Stimulated activated CD8-positive, alpha-beta memory T cell treated with anti-CD3 and anti-CD28 coated beads, Interleukin-4, amount 100 ng/mL, for 4 hours (primary cell): ENCODE measurements at places on chromosomes 6 and 20.

- no peak for DNase-seq
Observed at GRCh38 chr6:5726976-5727718, 279.6 kb downstream of the NRN1 start.

- no peak for DNase-seq
Observed at GRCh38 chr6:1580109-1580508, 29.6 kb upstream of the FOXC1 start.

GRCh38 chr6:25035512-25036435 is 100.0 kb upstream of the RIPOR2 start:
- no peak for DNase-seq

- no peak for DNase-seq
Observed at GRCh38 chr20:19658137-19658536, 99.9 kb upstream of the RIN2 start.

DNA sequence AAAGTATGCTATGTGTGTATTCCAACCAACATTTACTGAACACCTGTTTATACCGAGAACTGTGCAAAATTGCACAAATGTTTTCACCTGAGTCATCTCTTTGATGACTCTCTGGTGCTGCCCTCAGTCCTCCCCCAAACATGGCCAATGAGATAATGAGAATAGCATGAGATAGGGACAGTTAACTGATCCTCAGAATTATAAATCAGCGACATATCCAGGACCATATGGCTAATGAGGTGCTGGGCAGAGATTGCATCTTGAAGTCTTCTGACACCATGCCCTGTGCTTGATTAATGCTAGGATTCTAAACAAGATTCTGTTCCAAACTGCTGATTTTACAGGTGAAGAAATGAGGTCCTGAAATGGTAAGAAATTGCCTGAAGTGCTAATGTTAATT is 13.0 kb downstream of the CLVS2 start:
- DNase-seq, result no peak

DNA sequence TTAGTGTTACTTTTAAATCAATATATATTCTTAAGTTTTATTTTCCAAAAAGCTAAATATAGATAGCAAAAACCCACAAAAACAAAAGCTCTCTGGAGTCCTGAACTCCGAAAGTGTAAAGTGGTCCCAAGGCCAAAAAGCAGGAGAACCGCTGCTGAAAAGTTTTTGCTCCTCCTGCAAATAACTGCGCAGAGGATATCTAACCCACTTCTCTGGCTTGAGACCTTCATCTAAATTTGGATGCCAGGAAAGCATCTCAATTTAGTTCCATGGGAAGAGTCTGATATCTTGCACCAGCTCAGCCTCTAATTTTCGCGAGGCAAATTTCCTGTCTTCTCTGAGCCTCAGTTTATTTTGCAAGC is 523 bp downstream of the MRPS10 start:
- DNase-seq, result no peak

DNA sequence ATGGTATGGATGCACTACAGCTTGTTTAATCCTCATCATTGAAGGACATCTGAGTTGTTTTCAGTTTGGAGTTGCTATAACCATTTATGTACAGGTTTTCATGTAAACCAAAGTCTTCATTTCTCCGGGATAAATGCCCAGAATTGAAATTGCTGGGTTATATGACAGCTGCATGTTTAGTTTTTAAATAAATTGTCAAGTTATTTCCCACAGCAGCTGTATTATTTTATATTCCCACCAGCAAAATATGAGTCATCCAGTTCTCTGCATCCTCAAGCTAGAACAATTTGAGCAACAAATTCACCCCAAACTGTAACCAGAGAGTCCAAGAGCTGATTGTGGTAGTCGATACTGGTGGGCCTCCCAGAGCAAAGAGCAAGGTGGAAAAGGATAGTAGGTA is 161.0 kb upstream of the PRND start:
- no peak for DNase-seq

DNA sequence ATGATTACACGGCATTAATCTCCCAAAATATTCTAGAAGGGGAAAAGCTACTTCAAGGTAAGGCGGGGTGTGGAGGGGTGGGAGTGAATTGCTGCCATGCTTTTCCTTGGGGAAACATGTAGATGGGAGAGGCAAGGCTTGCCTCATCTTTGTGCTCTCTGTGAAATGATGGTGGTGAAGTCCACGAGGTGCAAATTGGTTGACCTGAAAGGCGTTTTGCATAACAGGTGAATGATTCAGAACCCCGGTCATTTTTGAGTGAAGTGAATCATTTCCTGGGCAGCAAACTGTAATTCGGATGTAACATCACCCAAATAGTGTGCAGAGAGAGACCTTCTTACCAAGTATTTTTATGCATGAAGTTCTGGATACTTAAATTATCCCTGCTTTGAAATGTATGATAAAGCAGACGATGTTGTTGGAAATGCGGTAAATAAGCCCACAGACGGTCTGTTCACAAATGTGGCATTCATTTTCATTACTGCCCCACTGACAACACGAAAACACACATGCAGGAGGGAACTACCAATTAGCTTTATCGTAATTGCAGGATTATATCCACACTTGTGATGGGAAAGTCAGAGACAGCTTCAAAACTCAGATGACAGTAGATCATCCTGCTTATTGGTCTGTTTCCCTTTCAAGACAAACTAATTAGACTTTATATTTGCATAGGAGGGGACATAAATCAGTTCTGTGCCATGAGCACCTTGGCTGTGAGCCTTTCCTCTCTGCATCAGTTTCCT is 3.0 kb downstream of the CDH4 start:
- DNase-seq, result no peak

DNA sequence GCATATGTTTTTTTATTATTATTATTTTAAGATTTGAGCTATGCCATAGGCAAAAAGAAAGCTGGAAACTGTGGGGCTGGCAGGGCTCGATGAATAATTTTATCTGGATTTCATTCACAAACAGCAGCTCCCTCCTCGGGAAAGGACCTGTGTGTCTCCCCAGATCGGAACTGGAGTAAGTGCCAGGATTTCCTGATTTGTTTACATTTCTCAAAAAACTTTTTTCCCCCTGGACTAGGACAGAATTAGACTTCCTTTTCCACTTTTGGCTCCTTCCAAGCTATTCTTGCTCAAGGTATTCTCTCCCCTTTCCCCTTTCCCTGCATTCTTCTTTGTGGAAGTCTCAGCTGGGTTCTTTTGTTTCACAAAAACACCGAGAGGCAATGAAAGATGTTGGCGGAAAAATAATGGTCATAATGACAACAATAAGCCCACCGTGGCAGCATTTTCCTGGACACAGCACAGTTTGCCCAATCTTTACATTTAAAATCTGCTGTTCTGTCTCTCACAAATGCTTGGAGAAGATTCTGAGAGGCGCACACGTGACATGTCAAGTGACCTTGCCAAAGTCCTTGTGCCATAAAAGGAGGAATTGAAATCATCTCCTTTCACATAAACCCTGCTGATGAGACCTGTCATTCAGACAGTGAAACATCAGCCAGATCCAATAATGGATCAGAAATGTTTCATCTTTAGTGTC is 85.8 kb upstream of the PREP start:
- DNase-seq, result no peak

DNA sequence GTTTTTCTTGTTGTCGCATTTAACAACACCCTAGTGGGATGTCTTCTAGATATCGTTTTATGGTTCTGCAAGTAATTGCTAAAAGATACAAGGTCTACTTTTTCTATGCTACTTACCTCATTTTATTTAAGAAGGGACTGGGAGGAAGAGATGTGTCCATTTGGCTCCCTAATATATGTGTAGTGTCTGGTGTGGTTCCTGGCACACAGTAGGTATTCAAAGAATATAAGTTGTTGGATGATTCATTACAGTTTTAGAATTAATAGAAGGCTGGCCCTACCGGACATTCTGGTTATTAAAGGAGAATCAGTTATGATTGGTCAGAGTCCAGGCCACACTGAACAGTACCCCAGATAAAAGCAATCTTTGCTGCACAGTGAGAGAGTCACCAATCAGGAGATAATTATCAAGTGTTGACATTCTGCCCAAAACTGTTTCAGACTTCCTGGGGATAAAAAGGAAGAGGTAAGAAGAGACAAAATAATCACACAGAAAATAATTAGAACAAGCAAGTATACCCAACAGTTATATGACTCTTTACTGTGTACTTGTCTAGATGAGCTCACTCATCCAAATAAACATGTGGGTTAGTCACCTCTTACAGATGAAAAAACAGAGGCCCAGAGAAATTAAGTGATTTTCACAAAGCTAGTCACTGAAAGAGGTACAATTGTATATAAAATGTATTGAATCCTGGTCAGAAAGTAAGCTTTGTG is 7.0 kb downstream of the TMEM244 start:
- no peak for DNase-seq

GRCh38 chr20:63772781-63773518 is 33.4 kb downstream of the SLC2A4RG start:
- no peak for DNase-seq

- no peak for DNase-seq
Observed at GRCh38 chr6:89479897-89480296, 46.9 kb downstream of the ANKRD6 start.

GRCh38 chr20:49677777-49678758 is 35.6 kb downstream of the B4GALT5 start:
- DNase-seq, result no peak

DNA sequence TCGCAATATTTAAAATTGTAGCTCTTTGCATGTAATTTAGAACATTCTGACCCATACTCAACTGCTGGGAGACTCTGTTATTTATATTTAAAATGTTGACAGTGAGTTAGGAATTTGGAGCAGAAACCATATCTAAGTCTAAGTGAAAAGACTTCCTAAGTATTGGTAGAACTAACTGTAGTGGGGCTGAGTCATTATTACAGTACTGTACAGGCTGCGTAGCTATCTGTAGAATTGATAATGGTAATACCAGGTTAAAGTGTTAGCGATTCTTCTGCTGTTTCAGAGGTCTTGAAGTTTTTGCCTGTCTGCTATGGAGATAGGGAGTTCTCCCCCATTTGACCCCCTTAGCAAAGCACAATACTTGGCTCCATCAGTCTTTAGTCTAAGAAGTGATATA is 3.6 kb downstream of the TOP1 start:
- DNase-seq, result no peak
